ENCODE measurements at places on chromosomes 13 and 19. TPM values are rescaled to one million over a fixed set of nuclear protein-coding genes. Genes with fewer than 3 reads are reported as not detected.

DNA sequence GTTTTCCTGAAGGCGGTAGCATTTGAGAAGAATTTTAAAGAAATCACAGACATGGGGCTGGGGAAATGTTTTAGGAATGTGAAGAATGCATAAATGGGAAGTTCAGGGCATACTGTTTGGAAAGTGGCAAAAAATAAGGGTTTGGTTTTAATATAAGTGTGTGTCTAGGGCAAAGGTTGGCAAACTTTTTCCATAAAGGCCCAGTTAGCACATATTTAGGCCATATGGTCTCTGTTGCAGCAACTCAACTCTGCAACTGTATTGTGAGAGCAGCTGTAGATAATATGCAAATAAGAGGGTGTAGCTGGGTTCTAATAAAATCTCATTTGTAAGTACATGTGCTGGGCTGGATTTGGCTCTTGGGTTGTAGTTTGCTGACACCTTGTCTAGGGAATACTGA, 521.9 kb downstream of the DIAPH3 start:
- peak; percentile 2 for DNase-seq

DNA sequence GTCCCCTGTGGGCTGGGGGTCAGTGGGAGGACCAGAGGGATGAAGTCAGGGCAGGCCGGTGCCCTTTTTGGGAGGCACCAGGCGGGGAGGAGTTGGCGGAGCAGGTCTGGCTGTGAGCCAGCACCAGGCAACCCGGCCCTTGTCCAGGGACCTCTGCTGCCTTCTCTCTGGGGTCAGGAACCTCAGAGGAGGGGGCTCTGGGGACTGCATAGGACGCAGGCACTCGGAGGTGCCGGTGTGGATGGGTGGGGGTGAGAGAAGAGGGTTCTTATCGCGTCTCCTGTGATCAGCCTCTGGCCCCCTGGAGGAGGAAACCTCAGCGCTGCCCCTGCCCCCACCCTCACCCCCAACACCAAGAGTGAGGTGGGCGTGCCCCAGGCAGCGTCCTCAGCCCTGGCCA, 16.5 kb downstream of the DPF1 start:
- DNase-seq: no peak

DNA sequence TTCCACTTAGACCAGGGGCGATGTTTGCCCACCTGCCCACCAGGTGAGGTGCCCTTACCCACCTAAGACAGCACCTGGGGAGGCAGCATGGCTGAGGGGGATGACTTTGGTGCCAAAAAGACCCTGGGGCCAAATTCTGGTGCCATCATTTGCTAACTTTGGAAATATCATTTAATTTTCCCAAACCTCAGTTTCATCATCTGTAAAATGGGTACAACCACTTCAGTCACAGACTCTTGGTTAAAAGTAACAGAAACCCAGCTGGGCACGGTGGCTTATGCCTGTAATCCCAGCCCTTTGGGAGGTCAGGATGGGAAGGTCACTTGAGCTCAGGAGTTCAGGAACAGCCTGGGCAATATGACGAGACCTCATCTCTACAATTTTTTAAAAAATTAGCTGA, 177.8 kb downstream of the USP12 start:
- DNase-seq: no peak

DNA sequence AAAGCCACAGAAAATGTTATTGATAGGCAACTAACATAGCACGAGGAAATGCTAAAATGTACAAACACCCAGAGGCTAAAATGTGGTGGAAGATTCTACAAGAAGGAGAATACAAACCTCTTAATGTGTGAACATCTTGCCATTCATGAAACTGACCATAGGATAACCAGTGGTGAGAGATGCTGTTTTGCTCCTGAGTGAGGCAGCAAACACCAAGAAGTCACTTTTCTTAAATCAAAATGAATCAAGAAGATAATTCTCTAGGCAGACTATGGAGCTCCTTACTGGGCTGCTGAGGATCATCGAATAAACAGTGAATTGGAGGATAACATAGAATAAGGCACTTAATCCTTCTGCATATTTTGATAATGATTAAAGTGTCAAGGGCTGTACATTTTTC, 375.4 kb upstream of the SLITRK6 start:
- no peak for DNase-seq

The THAP8 gene
- total RNA-seq: 2.3 TPM

Data from skin of body (tissue), 3 donors.